ENCODE measurements at places on chromosomes 1 and 21.
A peak's percentile ranks its signal among the peaks of the same experiment; 100 is the strongest.

DNA sequence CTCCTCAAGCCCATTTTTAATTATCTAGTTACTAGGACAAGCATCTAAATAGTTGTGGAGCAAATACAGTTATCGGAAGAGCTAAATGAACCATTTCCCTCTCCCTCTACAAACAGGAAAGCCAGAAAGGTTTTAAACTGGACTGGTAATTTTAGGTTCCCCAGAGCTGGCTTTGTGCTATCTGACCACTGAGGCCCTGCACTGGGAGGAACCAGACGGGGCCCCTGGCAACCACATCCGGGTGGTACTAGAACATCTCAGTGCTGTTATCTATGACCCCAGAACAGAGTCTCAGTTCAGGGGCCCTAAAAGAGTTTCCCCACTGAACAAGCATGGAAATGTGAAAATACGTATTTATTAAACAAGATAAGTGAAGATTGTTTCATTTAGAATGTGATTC lies 7.7 kb upstream of the RSPH1 start:
- no peak for DNase-seq

- DNase-seq: no peak
Measured at GRCh38 chr1:226584164-226584563, 35.6 kb downstream of the STUM start.

DNA sequence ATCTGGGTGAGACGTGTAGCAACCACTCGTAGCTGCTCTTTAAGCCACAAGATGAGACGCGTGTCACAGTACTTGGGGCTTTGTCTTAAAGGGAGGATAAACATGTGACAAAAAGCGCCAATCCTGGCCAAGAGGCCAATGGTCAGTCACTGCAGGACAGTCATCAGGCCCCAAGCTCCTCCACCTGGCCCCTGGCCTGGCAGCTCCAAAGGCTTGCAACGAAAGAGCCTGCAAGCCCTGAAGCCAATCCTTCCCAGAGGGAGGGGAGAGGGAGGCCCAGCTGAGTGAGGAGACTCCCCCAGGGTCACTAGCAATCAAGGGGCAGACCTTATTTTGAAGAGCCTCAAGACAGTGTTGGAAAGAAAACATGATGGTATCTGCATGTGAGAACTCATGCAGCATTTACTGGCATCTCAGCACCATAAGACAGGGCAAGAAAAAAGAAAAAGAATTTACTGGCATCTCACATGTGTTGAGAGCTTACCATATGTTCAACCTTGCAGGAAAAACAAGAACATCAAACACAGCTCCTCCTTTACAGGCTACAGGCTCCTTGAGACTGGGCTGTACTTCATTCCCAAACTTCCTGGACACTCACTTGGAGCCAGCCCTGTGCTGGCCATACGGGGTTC lies 11.4 kb downstream of the GLIS1 start:
- DNase-seq: no peak

GRCh38 chr1:32466761-32467160 lies 1.9 kb downstream of the ZBTB8B start:
- no peak for DNase-seq

DNA sequence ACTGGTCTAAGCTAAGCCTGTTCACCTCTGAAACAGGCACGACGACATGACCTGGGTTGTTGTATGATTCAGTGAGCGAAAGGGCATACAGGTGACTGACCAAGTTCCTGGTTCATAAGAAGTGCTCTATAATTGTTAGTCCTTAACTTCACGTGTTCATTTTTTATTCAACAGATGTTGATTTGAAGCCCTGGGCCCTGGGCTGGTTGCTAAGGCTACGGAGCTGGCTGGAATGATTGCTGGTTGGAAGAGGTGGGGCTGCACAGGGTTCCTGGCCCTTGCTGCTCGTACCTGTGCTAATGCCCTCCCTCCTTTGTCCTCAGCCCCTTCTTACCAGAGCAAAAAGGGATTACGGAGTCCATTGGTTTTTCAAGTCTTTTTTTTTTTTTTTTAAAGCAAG lies 111.3 kb upstream of the CSF3R start:
- DNase-seq: no peak

- DNase-seq: no peak
Measured at GRCh38 chr1:213779228-213779627, 208.5 kb upstream of the PROX1 start.

DNA sequence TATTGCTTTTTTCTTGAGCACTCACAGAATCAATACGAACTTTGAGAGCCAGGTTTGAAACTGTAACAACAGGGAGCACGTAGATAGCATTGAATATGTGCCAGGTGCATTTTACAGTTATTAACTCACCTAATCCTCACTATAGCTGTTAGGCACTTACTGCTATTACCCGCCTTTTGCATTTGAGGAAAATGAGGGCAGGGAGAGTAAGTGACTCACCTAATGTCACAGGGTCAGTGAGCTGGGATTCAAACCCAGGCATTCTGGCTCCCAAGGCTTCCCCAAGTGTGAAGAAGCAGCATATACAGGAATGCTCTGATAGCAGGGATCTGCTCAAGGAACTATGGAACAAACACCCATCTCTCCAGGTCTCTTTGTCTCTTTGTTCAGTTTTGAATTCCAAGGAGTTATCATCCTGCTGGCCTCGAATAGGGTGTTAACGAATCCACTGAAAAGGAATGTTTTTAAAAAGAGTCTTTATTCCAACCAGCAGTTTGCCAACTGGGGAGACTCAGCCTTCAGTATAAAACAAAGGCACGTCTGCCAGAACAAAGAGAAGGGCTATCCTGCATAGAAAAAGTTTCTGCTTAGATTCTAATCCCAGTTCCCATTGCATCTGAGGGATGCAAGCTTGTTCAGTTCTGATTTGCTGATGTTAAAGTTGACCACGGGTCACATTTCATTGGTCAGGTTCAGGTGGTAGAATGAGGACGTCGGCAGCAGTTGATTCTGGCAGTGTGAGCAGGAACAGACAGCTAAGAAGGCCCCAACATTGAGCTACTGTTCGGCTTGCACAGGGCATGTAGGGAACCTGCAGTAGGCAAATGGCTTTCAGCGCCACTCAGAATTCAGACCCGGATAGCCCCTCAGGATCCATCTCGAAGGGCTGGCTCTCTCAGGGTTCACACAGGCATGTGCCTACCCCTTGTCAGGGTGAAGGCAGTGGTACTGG lies 22.1 kb downstream of the TRIM67 start:
- DNase-seq: no peak

- DNase-seq: no peak
Measured at GRCh38 chr1:7266561-7266960, 481.3 kb downstream of the CAMTA1 start.

DNA sequence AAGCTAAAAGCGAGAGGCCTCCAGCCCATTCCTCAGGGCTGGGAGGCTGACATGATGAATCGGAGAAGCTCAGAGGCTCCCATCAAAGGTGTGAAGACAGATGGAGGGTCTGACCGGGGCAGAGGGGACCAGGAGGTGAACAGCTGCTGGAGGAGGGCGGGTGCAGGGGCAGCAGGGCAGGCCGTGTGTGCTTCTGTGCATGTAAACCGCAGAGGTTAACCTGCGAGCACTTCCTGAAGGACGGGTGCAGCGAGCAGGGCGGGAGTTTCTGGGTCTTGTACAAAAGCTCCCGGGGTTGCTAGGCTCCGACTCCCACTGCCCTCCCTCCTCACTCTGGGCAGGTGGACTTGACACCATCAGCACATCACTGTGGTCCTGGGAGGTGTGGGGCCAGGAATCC lies 75.2 kb downstream of the PAX7 start:
- DNase-seq: no peak

GRCh38 chr1:86352086-86352485 lies 44.0 kb downstream of the ODF2L start:
- no peak for DNase-seq

DNA sequence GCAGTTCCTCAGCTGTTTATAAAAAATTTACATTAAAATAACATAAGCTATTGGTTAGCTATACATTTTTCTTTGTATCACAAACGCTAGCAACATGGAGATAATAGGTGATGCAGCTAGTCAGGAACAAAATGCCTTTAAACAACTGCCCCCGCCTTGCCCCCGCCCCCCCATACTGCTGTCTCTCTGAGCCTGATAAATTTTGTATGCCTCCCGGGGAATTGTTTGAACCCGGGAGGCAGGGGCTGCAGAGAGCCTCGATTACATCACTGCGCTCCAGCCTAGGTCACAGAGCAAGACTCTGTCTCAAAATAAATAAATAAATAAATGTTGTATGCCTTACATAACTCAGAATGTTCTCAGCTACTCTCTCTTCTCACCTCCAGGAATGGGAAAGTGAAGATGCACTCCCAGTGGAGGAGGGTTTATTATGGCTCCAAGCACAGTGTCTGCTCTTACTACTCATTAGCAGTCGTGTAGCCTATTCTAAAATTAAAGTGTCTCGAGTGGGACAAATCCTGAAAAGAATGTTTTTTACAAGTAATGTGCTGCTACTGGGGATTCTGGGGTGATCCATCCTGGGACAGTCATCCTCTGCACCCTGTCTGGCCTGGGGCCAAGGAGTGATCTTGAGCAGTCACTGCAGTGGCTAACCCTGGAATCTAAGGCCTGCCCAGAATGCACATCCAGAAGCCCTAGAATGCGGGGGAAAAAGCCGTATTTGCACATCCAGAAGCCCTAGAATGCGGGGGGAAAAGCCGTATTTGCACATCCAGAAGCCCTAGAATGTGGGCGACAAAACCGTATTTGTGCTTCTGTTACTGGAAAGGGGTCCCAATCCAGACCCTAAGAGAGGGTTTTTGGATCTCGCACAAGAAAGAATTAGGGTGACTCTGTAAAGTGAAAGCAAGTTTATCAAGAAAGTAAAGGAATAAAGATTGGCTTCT lies 39.4 kb upstream of the ZNF496 start:
- DNase-seq: no peak

DNA sequence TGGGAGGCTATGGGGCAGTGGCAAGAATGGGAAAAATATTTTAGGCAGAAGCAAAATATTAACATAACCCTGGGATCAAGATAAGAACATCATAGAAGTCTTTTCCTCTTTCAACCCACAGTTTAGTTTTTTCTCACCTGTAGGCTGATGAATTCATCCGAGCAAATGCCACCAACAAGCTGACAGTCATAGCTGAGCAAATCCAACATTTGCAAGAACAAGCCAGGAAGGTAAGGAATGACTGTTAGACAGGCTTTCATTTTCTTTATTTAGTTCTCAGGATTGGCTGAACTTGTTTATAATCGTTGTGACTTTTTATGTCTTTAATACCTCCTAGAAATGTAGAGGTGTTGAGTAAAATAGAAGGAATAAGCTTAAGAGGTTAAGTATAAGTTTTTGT lies 6.4 kb downstream of the C1orf50 start:
- no peak for DNase-seq

- no peak for DNase-seq
Measured at GRCh38 chr1:54927472-54928240, 40.7 kb upstream of the DHCR24 start.

GRCh38 chr1:119935373-119935772 lies 39.1 kb upstream of the ADAM30 start:
- DNase-seq: no peak

DNA sequence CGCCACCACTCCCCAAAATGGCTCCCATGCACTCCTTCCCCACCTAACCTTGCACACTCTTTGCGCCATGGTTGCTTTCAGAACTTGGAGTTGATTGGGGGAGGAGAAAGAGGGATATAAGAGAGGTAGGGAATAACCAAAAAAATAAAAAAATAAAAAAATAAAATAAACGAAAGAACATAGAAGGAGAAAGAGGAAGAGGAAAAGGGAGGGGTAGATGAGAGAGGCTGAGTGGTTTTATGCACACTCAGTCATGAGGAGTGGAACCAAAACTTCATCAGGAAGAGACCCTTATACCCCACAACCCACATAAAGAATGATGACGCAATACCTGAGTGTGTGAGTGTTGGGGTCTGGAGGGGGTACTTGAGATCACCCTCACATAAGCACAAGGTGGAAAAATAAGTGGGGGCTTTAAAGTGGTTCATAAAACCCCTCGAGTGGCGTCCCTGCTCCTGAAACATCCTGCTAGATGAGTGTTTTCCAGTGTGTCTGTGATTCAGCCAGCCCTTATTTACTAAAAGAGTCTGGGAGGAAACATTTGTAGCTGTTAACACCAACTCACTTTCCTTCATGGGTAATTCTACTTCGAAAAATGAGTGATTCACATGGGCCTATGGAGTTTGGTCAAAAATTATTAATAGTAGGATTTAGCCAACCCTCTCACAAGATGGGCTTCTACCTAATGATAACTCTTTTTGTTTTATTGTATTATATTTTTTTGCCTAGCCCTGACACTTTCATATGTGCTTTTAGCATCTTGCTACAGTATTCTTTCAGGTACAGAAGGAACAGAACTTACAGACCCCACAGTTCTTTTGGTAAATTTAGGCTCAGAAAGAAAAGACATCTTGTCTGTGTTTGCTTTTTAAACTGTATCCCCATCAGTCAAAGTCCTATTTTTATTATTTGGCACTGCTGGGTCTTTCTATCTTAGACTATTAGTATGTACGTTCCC lies 5.2 kb downstream of the SLAMF1 start:
- no peak for DNase-seq

GRCh38 chr1:172499636-172500141 lies 33.3 kb upstream of the SUCO start:
- DNase-seq: no peak

DNA sequence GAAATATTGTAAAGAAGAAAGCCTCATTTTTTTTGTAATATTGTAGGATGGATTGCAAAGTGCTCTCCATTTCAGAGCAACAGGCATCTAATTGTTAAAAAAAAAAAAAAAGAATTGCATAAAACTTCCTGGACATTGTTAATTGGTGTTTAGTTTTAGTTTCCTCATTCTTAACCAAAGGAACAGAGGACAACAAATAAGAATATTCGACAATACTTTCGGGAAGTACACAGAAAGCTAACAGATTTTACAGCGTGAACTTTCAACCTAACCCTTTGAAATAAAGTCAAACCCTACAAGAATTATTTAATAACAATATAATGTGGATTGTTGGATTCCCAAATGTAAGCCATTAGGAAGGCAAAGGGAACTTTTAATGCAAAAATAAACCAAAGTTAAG lies 284.4 kb downstream of the KCNT2 start:
- no peak for DNase-seq

- no peak for DNase-seq
Measured at GRCh38 chr1:27878039-27878438, 5.7 kb downstream of the THEMIS2 start.

DNA sequence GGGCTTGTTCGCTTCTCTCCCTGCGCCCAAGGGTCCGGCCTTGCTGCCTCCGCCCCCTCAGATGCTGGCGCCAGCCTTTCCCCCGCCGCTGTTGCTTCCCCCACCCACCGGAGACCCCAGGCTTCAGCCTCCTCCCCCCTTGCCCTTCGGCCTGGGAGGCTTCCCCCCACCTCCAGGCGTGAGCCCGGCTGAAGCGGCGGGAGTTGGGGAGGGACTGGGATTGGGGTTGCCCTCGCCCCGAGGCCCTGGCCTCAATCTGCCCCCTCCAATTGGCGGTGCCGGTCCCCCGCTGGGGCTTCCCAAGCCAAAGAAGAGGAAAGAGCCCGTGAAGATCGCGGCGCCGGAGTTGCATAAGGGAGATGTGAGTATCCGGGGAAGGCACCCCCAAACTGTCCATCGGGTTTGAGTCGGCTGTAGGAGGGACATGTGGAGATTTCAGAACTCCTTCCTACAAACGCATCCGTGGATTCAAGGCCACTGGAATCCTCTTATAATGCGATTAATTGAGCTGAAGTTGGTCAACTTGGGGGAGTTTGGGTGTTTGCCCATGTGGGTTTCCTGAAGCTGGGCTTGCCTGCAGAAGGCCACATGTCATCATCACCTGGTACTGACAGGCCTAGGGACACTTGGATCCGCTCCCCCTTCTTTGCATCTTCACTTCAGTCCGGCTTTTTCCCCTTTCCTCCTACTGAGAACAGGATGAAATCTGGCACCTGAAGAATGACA lies 707 bp downstream of the PRCC start:
- no peak for DNase-seq

- DNase-seq: peak; percentile 79
Measured at GRCh38 chr1:178541829-178542553, 29.1 kb downstream of the TEX35 start.

All from right cardiac atrium (tissue), 5 donors.